ENCODE measurements at places on chromosomes 5 and 9.
A peak's percentile ranks its signal among the peaks of the same experiment; 100 is the strongest.

DNA sequence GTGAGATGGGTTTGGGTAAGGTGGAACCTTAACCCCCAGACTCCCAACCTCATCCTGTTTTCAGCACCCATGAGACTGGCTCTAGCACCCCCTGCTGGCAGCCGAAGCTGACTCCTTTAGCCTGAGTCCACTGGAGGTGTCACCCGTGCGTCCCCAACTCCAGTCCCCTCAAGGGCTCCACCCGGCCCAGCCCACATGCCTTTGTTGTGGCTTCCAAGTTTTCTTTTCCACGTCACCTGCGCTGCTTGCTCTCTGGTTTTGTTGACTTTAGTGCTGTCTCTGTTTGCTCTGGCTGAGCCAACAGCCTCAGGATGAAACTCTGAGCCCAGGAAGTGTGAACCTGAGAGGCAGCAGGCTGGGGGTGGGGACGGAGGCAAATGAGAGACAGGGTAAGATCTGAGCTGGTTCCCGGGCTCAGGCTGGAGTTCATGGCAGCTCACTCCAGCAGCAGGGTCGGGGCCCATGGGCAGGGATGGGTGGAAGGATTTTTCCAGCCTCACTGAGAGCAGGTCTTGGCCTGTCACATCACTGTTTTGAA lies 13.2 kb upstream of the AQP7 start:
- H3K4me3 ChIP-seq, result no peak overlapping the region
- H3K36me3 ChIP-seq, result no peaks in the 10 kb centered on the region
- peak overlapping the region; percentile 36 for H3K27ac ChIP-seq

DNA sequence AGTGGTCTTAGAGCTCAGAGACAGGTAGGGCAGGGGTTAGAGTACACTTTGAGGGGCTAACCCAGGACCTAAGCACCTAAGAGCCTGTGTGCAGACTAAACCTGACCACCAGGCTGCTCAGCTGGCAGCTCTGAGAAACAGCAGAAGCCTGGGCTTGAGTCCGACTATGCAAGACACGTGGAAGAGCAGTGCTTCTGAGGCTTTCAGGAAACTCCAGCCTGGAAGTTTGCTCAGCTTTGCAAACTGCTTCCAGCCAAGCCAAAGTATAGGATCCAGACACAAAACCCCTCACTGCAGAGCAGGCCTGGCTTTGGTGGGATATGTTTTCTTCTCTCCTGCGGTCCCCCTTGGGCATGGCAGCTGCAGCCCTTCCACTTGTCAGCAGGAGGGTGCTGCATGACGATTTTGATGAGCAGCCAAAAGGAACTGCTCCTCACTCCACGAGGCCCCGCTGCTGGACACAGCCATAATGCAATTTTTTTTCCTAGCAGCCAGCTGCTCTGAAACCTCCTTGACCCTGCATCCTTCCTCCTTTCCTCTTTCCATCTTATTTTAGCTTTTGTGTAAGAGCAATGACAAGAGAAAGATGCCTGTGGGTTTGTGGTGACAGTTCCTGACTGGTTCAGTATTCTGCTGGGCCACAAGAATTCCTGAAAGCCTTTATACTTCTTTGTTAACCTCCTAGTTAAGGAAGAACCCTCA lies 123.1 kb downstream of the LIFR start:
- H3K4me3 ChIP-seq, result no peak overlapping the region
- DNase-seq, result no peak
- H3K4me1 ChIP-seq, result no peaks in the 10 kb centered on the region
- H3K27ac ChIP-seq, result no peak overlapping the region
- no peaks in the 10 kb centered on the region for H3K27me3 ChIP-seq

- no peak overlapping the region for H3K4me3 ChIP-seq
- H3K27ac ChIP-seq, result no peak overlapping the region
- DNase-seq, result no peak
- peaks cover 5% of the 10 kb centered on the region for H3K4me1 ChIP-seq
- H3K36me3 ChIP-seq, result no peaks in the 10 kb centered on the region
Measured at GRCh38 chr9:68947842-68948569, 65.9 kb downstream of the PRKACG start.

DNA sequence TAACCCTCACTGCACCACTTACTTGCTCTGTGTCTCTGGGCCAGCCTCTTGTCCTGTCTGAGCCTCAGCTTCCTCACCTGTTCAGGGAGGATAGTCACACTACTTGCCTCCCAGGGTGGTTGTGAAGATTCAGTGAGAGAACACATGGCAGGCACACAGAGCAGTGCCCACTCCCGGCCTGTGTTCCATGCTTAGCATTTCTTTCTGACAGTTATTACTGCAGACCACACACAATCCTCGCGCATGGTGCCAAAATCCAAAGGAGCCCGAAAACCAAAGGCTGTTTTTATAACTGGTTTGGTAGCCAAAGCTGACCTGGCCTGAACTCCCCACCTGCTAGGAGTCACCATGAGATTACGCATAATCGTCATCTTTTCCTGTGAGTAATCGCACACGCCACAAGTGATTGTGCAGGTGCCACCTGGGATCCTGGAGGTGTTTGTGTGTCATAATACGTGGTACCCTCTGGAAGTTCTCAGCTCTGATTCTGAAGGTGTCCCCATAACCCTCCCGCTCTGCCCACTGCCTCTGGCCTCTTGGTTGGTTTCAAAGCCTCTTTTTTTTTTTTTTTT lies 84.6 kb upstream of the FBXW11 start:
- no peaks in the 10 kb centered on the region for H3K4me1 ChIP-seq
- H3K27ac ChIP-seq, result no peak overlapping the region
- H3K36me3 ChIP-seq, result no peaks in the 10 kb centered on the region
- no peak overlapping the region for H3K4me3 ChIP-seq

DNA sequence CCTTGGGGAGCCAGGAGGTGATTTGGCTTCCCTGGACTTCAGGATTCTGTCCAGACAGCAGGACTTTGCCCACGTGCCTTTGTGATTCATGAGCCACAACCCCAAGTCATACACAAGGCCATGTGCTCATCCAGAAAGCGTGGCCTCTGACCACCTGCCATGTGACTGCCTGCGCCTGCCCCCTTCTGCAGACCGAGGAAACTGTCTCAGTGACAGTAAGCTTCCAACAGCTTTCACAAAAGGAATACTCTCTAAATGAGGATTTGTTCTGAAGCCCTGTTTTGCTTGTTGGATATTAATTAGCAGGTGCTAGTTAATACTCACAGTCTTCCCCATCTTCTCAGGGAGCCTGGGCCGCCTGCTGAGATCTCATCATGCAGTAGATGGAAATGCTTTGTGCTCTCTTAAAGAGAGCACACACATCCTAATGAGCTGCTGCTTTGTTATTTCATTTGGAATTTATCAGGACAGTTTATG lies 36.9 kb upstream of the ANGPTL2 start:
- no peak overlapping the region for H3K27ac ChIP-seq
- H3K27me3 ChIP-seq, result no peaks in the 10 kb centered on the region
- H3K4me3 ChIP-seq, result no peak overlapping the region

DNA sequence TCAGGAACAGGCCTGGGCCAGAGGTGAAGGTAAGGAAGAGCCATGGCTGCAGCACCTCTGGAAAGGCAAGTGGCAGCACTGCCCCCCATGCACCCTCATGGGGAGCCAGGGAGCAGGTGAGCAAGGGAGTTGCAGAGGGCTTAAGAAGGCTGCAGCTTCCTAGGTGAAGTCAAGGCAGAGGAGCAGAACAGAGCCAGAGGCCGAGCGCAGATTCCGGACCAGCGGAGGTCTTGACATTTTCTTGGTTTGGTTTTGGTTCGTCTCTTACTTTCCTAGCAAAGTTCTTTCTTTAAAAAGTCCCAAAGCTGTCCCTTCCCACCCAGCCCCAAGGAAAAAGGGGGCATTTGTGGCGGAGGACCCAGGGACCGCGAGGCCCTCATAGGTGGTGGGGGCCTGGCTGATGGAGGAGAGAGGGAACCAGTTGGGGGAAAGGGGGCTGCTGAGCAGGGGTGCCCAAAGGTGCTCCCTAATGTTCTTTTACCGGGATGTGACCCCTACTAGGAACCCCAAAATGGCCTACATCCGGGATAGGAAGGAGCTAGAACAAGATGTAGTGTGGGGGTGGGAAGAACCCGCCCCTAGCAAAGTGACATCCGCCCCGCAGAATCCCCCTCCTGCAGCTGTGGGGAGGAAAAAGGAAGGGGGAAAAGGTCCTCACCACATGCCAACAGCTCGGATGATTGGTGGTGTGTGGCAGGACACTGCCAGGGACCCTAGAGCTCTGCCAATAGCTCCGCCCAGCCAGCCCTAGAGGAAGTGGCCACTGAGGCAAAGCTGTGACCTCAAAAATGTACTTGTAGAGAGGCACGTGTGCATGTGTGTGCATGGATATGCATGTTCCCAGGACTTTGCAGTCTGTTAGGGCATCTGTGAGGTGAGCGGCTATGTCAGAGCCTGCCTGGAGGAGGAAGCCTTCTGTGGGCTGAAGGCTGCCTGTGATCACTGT lies 914 bp upstream of the CD72 start:
- DNase-seq, result no peak
- H3K27ac ChIP-seq, result no peak overlapping the region
- H3K27me3 ChIP-seq, result peaks cover 40% of the 10 kb centered on the region

- H3K4me1 ChIP-seq, result no peaks in the 10 kb centered on the region
- DNase-seq, result no peak
- H3K36me3 ChIP-seq, result peaks cover 8% of the 10 kb centered on the region
- H3K4me3 ChIP-seq, result no peak overlapping the region
- H3K27ac ChIP-seq, result no peak overlapping the region
- peaks cover 27% of the 10 kb centered on the region for H3K27me3 ChIP-seq
Measured at GRCh38 chr9:97572892-97573365, 60.2 kb downstream of the TSTD2 start.

GRCh38 chr5:81371354-81371876 lies 22.5 kb downstream of the ACOT12 start:
- no peaks in the 10 kb centered on the region for H3K4me1 ChIP-seq
- H3K27me3 ChIP-seq, result peaks cover 16% of the 10 kb centered on the region
- H3K27ac ChIP-seq, result no peak overlapping the region

DNA sequence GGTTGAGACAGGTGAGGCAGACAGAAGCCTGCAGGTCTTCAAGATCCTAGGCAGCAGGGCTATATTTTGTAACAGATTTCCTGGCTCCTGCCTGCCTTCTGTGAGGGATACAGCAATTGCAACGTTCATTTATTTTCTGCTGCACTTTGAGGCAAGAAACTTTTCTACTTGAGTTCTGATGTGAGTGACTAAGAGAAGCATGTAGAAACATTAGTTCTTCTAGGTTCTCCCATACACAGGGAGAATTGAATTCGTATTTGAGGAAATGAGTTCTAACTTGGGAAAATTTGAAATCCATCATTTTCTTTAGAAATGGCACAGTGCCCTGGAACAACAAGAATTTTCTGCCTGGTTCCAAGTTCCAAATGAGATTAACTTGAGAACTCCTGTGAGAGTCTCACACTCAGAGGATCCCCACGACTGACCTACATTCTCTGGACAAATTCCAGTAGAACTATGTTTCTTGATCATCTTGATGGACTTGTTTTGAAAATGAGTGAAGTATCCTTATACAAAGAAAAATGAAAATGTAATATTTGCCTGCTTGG lies 15.0 kb downstream of the MAMDC2 start:
- peaks cover 6% of the 10 kb centered on the region for H3K36me3 ChIP-seq
- H3K27me3 ChIP-seq, result no peaks in the 10 kb centered on the region
- DNase-seq, result no peak
- H3K27ac ChIP-seq, result no peak overlapping the region
- peaks cover 13% of the 10 kb centered on the region for H3K4me1 ChIP-seq

GRCh38 chr5:73311291-73312110 lies 137.1 kb downstream of the FOXD1 start:
- H3K4me1 ChIP-seq, result peaks cover 13% of the 10 kb centered on the region
- H3K27me3 ChIP-seq, result no peaks in the 10 kb centered on the region
- peak overlapping the region; percentile 47 for H3K4me3 ChIP-seq
- peak overlapping the region; percentile 75 for H3K27ac ChIP-seq
- H3K36me3 ChIP-seq, result no peaks in the 10 kb centered on the region
- peak; percentile 88 for DNase-seq

- H3K4me3 ChIP-seq, result no peak overlapping the region
- no peak for DNase-seq
- H3K27ac ChIP-seq, result no peak overlapping the region
- H3K27me3 ChIP-seq, result peaks cover 12% of the 10 kb centered on the region
Measured at GRCh38 chr9:74122661-74123060, 374.5 kb upstream of the RORB start.

GRCh38 chr5:1366514-1366913 lies 21.6 kb upstream of the CLPTM1L start:
- peaks cover 54% of the 10 kb centered on the region for H3K27me3 ChIP-seq
- no peak overlapping the region for H3K4me3 ChIP-seq
- no peaks in the 10 kb centered on the region for H3K4me1 ChIP-seq
- no peak overlapping the region for H3K27ac ChIP-seq
- H3K36me3 ChIP-seq, result no peaks in the 10 kb centered on the region
- no peak for DNase-seq

DNA sequence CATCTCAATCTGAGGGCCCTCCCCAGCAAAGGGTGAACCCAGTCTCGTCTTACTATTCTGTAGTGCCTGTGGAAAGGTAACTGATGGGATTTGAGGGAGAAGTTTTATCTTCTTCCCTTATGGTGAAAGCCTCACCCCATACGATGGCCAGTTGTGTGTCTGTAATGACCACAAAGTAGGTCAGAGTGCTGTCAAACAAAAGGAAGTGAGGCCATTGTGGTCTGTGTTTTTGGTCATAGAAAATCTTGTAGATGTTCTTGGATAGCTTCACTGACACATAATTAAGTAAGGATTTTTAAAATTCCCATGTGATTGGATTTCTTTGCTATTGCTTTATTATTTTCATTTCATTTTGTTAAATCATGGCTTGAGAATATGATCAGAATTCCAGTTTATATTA lies 505.1 kb upstream of the KLF4 start:
- no peak overlapping the region for H3K27ac ChIP-seq
- DNase-seq, result no peak
- no peaks in the 10 kb centered on the region for H3K36me3 ChIP-seq
- no peaks in the 10 kb centered on the region for H3K27me3 ChIP-seq

DNA sequence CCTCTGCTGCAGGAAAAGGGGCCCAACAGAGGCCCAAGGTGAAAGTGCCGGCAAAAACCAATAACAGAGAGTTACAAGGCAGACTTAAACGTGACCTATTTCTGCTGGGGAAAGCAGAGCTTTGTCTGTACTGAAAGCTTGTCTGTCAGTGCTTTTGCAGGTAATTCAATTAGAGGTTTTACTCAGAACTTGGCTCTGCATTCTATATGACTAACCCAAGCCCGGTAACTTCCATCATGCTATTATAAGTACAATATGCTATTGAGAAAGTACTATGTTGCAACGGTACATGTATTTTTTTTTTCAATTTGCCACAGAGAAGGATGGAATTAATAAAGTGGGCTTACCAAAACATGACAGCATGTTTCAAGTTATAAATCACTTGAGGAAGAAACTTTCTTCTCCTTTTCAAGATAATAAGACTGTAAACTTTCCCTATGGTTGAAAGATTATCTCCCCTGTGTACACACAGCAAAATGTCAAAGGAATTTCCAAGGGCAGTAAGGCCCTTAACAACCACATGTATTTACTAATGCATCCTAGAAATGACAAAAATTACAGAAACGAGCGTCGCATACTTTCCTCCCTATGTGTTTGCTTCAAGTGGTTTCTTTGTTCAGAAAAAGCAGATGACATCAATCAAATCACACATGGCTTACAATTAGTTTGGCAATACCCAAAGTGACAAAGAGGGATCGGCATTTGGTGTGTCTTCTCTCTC lies 282.4 kb downstream of the EFNA5 start:
- H3K27me3 ChIP-seq, result no peaks in the 10 kb centered on the region
- peak overlapping the region; percentile 75 for H3K27ac ChIP-seq
- H3K36me3 ChIP-seq, result peaks cover 35% of the 10 kb centered on the region

Data from MCF 10A (cell line).